ENCODE measurements at places on chromosomes 3 and 15.

DNA sequence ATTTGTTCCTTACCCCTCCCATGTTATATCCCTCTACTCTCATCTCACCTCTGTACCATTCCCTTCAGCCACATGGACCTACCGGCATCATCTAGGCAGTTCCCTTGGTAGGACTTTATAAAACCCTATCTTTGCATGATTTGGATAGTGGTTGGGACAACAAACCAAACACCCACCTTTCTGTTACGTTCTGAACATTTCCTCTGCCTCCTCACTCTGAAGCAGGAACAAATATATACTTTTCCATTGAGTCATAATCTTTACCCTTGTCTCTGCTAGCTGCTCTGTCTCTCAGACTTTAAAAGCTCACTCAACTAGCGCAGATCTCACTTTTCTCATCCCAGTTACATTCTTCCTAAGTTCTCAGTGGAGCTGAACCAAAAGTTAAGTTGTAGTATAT is 17.8 kb downstream of the UBXN7 start:
- no peak for DNase-seq

DNA sequence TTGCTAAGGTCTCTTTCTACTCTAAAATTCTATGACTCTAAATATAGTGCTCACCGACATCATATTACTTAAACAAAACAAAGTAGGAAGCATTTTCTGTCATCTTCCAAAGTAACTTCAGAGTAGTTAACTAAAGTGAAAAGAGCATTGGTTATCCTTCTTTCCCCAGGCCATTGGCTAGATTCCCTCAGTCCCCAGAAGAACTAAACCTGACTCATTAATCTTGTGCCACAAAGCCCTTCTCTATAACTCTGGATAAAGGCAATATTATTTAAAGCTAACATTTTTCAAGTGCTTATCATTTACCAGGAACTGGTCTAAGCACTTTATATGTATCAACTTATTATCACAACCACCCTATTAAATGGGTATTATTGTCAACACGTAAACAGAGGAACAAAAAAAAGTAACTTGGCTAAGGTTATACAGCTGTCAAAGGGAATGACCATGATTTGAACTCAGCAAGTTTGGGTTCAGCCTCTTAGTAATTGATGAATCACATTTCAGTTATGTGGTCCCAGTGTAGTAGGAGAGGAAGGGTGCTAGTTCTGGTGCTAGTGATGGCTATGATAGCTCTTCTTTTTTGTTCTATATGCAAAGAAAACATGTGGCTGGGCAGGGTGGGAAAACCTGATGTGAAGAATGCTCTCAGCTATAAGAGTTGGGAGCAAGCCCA is 304.9 kb downstream of the FGF12 start:
- DNase-seq: no peak

DNA sequence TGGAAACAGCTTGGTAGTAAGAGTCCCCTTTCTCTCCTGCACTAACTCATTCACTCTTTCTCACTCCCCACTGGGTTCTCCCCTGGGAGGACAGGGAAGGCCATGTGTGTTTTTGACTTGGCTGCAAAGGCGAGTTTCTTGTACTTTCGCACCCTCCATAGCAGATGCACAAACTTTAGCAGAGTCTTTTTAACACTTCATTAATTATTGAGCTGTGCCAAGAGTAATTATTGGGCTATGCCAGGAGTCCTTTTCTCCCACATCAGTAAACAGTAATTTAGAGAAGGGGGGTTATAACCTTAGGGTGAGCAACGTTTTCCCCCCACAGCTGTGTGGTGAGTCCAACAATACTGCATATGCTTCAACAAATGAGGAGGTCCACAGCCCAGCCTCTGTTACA is 224.4 kb upstream of the ATP11B start:
- no peak for DNase-seq

GRCh38 chr3:150739200-150739863 is 23.6 kb downstream of the SIAH2 start:
- DNase-seq: no peak

DNA sequence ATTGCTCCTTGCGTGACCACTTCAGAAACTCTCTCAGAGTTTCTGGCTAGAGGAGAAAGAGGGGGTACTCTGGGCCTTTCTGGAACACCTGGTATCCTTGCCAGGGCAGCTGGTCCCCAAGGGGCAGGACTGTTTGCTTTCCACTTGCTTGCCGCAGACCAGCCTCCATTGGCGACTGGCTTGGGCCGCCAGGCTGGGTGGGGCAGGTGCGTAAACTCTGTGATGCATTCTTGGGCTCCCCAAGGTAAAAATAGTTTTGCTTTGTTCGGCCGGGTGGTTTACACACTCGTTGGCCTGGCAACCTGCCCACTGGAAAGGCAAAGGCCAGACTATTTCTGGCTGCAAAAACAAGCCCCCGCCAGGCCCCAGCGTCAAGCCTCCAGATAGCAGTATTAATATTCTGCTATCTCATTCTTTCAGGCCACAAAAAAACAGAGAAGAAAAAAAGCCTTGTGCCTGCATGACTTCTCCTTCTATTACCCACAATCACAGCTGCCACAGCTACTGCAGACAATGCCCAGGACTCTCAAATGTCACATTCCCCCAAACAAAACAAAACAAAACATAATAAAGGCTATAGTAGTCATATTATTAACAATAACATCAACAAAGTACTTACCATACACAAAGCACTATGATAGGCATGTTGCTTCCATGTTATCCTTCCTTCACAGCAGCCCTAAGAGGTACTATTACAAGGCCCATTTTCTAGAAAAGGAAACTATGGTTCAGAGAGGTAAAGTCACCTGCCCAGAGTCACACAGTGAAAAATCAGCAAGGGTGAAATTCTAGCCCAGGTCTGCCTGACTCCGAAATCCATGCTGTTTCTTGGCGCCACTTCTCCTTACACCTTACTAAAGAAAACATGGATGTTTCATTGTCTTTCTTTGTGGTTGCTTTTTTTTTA is 14.0 kb upstream of the SSUH2 start:
- DNase-seq: no peak

- DNase-seq: no peak
These were observed 4.5 kb upstream of the ZXDC start for GRCh38 chr3:126480206-126480605.

GRCh38 chr15:33098094-33099058 is 96.1 kb downstream of the FMN1 start:
- no peak for DNase-seq

DNA sequence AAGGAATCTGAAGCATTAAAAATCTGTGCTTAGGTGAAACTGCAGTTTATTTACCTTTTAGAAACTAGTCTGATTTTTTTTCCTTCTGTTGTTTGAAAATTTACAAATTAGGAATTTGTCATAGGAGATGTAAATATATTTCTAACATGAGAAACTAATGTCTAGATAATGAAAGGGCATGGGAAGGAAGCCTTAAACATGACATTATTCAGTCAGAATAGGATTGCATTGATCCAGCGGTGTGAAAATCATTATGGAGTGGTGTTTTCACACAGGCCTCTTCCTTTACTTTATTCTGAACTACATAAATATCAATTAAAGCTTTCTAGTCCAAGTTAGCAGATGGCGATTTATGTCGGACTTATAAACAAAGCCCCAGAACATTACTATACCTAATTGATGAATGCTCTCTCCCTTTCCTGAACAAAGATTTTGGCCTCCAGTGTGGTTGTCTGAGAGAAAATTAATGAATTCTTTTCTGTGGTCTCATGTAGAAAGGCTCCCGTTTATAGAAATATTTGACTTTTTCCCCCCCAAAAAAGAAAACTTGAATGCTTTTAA is 37.9 kb downstream of the FNDC3B start:
- DNase-seq: no peak

- no peak for DNase-seq
These were observed 21.7 kb downstream of the SLC6A1 start for GRCh38 chr3:11014253-11014652.

- DNase-seq: peak; percentile 13
These were observed 931.6 kb upstream of the CFAP20DC start for GRCh38 chr3:59981377-59981776.

DNA sequence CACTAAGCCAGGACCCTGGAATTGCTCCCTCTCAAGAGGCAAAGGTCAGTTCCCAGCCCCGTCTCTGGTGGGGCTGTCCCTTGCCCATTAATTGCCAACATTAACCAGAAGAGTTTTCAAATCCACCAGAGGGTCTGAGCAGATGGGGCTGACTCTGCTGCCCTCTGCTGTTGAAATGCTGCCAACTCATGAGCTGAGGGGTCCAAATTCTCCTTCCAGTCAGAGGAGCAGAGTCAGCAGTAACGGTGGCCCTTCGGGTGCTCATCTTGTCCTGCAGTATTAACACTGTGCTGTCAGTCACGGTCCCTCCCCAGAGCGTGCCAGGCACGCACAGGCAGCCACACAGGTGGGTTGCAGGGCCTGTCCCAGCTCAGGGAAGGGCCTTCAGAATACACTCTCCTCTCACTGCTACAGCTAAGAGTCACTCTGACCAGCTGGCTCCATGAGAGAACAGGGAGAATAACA is 10.7 kb upstream of the SPTBN5 start:
- DNase-seq: peak; percentile 75

GRCh38 chr3:84275532-84275931 is 683.3 kb upstream of the CADM2 start:
- no peak for DNase-seq

GRCh38 chr3:194270627-194271459 is 80.3 kb downstream of the CPN2 start:
- peak; percentile 95 for DNase-seq

GRCh38 chr3:8529181-8529637 is 27.6 kb downstream of the LMCD1 start:
- no peak for DNase-seq

DNA sequence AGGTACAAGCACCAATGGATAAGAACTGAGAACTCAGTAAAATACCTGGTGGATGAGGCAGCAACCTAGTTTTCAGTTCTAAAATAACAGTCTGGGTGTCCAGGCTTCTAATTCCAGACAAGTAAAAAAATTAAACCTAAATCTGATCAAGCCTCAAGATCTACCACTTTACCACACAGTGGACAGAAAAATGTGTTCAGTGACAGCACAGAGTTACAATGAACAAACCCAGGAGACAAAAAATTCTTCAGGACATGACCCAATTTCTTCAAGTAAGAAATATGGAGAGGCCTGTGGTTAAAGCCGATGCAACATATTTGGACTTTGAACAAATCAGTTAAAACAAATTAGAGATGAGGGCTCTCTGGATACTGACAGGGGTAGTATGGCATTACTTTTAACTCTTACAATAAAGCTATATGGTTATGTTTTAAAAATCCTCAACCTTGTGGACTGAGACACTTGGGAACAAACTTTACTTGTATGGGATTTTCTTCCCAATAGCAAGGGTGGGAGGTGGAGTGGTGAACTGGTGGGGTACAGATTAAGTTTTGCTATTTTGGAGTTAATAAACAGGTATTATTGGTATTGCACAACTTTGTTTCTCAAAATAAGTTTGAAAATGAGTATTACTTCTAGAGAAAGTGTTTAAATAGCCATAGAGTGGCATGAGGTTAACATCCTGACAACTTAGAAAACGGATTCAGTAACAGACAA is 14.2 kb downstream of the CCNL1 start:
- no peak for DNase-seq

DNA sequence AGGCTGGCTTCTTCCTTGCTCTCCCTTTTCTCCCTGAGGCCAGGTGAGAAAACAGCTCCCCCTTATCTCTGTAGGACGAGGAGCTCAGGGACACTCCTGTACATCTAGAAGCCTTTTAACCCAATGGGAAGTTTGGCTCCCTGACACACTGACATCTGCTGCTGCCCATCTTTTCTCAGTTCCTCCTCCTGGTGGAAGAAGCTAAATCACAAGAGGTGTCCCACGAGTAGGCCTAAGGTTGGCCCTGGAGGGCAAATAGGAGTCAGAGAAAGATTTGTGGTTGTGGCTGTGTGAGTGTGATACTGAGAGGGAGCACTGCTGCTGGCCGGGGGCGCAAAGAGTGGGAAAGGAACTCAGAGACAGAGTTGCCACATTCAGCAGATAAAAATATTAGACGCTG is 49.5 kb downstream of the ARHGAP31 start:
- no peak for DNase-seq

GRCh38 chr3:47009225-47010110 is 30.0 kb downstream of the NBEAL2 start:
- DNase-seq: no peak

DNA sequence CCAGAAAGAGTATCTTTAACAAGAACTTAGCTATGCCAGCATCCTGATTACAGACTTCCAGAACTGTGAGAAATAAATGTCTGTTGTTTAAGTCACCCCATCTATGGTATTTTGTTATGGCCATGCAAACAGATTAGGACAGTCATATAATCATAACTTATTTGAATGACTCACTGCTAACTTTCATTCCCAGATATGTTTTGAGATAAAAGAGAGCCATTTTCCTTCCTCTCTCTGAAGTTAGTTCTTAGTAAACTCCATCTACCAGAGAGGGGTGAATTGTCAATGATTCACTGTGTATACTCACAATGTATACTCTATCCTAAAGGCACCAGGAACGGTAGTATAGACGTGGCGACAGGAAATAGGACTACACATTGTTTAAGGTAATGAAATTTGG is 179.4 kb upstream of the DPH6 start:
- DNase-seq: no peak

DNA sequence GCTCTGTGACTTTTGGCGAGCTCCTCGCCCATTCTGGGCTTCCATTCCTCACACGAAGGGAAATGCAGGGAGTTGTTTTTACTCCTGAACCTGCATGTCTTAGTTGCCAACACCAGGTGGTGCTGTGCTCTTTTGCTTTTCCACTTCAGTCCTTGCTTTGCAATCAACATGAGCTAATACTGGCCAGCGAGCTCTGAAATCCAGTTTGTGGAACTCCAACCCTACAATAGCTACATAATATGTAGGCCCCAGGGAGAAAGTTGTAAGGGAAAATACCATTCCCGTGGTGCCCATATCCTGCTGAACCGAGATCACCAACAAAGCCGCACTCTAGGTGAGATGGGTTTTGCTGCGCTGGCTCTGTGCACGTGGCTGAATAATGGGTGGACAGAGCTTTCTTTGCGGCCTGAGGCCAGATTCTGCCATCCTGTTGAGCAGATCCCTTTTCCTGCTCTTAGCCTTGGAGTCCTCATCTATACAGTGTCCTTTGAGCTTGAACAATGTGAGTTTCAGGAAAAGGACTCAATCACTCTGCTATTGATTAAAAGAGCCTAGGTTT is 25.0 kb downstream of the LSM3 start:
- DNase-seq: peak; percentile 79

- DNase-seq: peak; percentile 63
These were observed 41.2 kb downstream of the HES1 start for GRCh38 chr3:194177141-194177540.

- DNase-seq: no peak
These were observed 64.5 kb downstream of the RPL39L start for GRCh38 chr3:187074846-187075245.

GRCh38 chr3:34683851-34684250 is 885.4 kb downstream of the PDCD6IP start:
- peak; percentile 85 for DNase-seq

GRCh38 chr3:58116985-58117384 is 93.8 kb downstream of the DNASE1L3 start:
- no peak for DNase-seq

- DNase-seq: peak; percentile 89
These were observed at the start of gene ONECUT1 for GRCh38 chr15:52790169-52790708. Gene ONECUT1 (minus strand): TSS chr15:52790336. CDS start chr15:52789884, 452 bp downstream.

GRCh38 chr15:69478259-69478781 is 25.7 kb downstream of the RPLP1 start:
- peak; percentile 68 for DNase-seq
